Smooth muscle cell of the brain vasculature (primary cell): ENCODE measurements at places on chromosomes 12 and 14.
A peak's percentile ranks its signal among the peaks of the same experiment; 100 is the strongest.

DNA sequence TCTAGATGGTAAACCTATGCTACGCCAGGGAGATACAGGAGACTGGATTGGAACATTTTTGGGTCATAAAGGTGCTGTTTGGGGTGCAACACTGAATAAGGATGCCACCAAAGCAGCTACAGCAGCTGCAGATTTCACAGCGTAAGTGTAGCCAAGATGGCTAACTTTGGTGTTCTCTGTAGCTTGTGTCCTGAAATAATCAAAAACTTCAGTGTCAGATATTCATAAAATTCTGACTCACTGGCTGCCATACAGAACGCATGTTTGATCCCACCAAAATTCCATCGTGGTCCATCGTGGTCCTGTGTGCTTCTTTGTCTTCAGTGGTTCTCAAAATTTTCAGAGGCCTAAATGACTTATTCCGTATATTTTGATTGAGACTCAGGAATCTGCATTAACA lies 1.3 kb downstream of the STRAP start:
- DNase-seq, result no peak

DNA sequence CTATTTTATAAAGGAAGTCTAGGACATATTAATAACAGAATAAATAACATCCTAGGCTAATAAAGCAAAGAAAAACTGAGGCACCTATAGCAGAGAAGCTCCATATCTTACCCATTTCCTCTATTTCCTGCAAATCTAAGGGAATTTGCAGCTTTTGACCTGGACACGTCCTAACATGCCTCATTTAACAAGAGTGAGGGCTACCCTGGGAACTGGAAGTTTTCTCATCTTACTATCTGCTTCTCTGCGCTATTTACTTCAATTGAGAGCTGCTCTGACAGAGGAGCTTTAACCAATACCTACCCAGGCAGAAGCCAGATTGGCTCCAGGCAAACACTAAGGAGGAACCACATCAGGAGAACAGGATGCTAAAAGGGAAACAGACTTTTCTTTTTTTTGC lies 5.7 kb downstream of the YBX3 start:
- no peak for DNase-seq

- no peak for DNase-seq
Observed at GRCh38 chr12:53961025-53961761, 6.5 kb downstream of the HOXC12 start.

- no peak for DNase-seq
Observed at GRCh38 chr12:132447327-132447720, 42.6 kb upstream of the FBRSL1 start.

DNA sequence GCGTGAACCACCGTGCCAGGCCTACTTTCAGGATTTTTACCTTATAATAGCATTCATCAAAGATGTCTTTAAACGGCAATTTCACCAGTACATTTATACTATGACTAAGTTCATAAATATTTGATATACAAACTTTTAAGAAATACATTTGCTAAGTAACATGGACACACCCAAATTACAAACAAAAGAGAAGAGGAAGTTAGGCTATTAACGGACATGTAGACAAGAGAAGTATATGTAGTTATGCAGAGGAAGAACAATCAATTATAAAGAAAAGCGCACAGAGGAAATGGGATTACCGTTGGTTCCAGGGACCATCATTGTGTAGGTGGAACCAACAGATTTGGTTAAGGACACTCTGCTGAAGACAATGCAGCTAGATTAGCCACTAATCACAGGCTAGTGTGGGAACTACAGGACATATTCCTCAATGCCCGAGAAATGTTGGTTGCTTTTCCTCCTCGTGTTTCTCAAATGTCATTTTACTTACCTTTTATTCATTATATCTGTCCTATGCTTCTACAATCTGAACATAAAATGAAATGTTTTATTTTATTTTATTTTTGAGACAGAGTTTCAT lies 24.0 kb upstream of the PKP2 start:
- no peak for DNase-seq

DNA sequence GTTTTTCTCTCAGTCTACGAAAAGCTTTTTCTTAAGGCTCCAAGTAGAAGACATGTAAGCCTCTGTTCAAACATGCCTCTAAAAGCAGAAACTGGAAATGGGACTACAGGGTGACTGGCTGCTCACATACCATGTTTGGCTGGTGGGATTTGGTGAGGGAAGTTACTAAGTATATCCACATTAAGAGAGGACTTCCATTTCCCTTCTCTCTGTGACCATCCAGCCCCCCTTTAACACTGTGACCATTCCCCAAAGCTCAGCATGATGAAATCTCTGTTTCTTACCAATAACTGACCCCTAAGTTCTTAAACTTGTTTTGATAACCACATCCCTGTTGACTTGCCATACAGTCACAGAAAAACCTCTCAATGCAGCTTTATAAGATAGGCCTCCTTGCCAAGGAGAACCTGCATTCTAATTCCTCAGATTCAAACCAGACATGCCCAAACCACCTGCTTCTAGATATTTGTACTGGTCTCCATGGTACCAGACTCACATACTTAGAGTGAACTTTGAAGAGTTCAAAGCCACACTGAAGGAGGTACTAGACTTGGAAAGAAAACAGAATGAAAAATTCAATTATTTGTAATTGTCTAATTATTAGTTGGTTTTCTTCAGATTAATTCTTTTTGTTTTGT lies 102.2 kb downstream of the VEZT start:
- DNase-seq, result no peak

GRCh38 chr14:73503648-73504047 lies 12.9 kb downstream of the RIOX1 start:
- no peak for DNase-seq

GRCh38 chr12:9404469-9405260 lies 196.5 kb upstream of the PZP start:
- no peak for DNase-seq

DNA sequence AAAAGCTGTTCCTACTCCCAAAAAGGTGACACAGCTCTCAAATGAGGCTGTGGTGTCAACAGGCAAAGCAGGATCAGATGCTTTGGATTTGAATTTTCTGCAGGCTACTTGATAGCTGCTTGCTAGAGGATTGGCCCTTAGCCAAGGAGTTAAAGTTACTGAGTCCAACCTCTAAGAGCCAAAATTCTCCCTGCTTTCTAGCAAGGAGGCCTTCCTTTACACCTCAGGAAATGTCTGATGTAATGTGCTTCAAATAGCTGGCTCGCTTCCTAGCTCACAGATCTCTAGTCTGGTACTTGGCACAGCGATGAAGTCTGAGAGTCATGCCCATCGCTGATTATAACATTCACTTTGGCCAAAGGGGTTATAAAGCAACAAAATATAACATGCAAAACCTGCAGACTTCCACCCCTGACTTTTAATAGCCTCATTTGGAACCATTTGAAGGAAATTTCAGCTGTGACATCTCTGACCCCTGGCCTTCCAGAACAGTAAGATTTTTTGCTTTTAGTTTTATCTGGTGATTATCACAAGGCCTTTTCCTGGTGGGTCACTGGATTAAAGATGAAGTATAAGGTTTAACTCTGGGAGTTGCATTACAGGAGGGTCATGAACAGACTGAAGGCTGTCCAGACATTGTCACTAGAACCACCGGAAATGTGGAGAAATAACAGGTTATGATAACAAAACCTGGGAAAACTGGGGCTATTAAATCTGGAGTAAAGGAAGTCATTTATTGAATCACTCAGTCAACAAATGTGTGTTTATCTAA lies 189.7 kb downstream of the EPS8 start:
- DNase-seq, result peak; percentile 59

DNA sequence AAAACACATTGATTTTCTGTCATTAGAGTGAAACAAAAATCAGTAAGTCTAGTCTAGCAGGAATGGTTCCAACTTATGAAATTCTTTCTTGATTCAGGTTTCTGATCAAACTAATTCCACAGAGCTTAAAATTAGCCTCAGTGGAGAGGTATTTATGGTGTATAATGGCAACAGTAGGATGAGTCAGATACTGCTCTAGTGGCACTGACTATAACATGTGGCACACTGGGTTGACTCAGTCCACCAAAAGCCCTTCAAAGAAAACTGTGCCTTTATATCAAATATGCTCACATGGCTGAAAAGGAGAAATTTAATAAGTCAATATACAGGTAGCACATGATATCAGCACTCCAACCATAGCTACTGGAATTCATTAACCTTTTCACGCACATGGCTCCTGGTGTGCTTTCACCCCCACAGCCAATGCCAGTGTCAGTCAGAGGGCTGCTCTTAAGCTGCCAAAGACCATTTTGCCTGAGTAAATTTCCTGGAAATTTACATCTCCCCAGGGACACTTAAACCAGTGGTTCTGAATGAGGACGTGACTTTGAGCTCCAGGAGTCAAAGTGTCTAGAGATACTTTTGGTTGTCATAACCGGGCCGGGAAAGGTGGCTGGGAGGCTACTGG lies 21.7 kb upstream of the CATSPERB start:
- DNase-seq, result no peak

- no peak for DNase-seq
Observed at GRCh38 chr14:72701237-72701565, 192.7 kb downstream of the DPF3 start.

DNA sequence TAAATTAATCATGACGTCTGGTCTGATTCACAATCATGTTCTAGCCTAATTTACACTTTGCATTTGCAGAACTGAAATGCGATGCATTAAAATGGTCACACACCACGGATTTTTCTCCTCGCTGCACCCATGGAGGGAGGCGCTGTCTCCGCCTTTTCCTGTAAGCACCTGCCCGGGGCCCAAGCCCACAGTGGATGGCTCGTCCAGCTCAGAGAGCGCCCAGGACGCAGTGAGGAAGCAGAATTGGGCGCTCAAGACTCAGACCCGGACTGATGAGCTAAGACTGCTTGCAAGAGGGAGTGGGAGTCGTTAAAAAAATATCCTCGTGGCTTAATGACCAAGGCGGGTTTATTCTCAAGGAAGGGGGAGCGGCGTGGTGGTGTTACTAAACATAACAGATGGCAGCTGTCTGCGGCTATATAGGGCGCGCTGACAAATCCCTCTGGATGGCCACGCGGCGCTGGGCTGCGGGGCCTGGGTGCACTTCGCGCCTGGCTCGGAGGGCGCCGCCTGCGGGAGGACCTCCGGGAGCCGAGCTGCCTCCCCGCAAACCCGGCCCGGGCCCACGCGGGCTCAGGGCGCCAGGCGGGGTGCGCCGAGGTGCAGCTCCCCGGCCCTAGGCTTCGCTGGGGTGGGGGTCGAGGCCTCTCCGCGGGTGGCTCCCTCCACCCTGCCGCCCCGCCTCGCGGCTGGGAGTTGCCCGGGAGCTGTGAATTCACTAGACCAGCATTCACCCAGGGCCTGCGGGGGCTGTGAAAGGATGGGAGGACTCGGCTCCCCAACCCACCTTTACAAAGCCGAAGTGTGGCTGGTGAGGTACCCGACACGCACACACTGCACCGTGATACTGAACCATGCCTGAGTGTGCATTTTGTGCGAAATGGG lies 78.7 kb downstream of the PPM1A start:
- no peak for DNase-seq
